Smooth muscle cell of the umbilical artery (primary cell): ENCODE measurements at places on chromosomes 13 and 19. TPM values are rescaled to one million over a fixed set of nuclear protein-coding genes. Genes with fewer than 3 reads are reported as not detected.

The HTR2A gene
- 1.4 and 6.5 TPM in 2 replicates for total RNA-seq

The NCAN gene
- not detected in 2 replicates for total RNA-seq

The CYP2A6 gene
- total RNA-seq: 0.30 TPM in 1 of 2 replicates, not detected in the other

The IGFL3 gene
- total RNA-seq: 0.55 and 2.4 TPM in 2 replicates

The EXOSC5 gene
- 7.1 and 8.6 TPM in 2 replicates for total RNA-seq

The NTF4 gene
- 0.30 TPM in 1 of 2 replicates, not detected in the other for total RNA-seq

The ZNF541 gene
- total RNA-seq: 0.05 and 0.89 TPM in 2 replicates

The CRLF1 gene
- total RNA-seq: 0.55 and 3.0 TPM in 2 replicates

The FGF21 gene
- not detected in 2 replicates for total RNA-seq

The SNAPC2 gene
- 9.5 and 19.7 TPM in 2 replicates for total RNA-seq

The F2RL3 gene
- not detected in 2 replicates for total RNA-seq

The HIPK4 gene
- total RNA-seq: under 0.01 and 0.14 TPM in 2 replicates

The MATK gene
- total RNA-seq: not detected in 2 replicates

The KCTD4 gene
- total RNA-seq: 0.59 and 0.74 TPM in 2 replicates

The SOX21 gene
- not detected in 2 replicates for total RNA-seq

The SULT2B1 gene
- not detected in 2 replicates for total RNA-seq

The PVR gene
- 137 and 147 TPM in 2 replicates for total RNA-seq

The ANGPTL8 gene
- total RNA-seq: not detected in 2 replicates

The ZNF506 gene
- total RNA-seq: 15.5 and 16.3 TPM in 2 replicates

The FFAR2 gene
- total RNA-seq: not detected in 2 replicates

The CALR3 gene
- total RNA-seq: 0.09 TPM in 1 of 2 replicates, not detected in the other

The ELAVL3 gene
- total RNA-seq: not detected in 2 replicates

The RGS9BP gene
- total RNA-seq: 0.23 and 0.59 TPM in 2 replicates

The CEBPA gene
- total RNA-seq: 0.14 and 0.30 TPM in 2 replicates

The LILRA1 gene
- not detected in 2 replicates for total RNA-seq

The NALCN gene
- total RNA-seq: 27.0 and 58.8 TPM in 2 replicates

The OR7A5 gene
- total RNA-seq: not detected in 2 replicates

The PSG2 gene
- not detected in 2 replicates for total RNA-seq

The TEAD2 gene
- 20.8 and 22.2 TPM in 2 replicates for total RNA-seq

The DIRAS1 gene
- total RNA-seq: 0.59 and 1.0 TPM in 2 replicates

The GEMIN7 gene
- total RNA-seq: 20.9 and 25.2 TPM in 2 replicates

The WDR87 gene
- total RNA-seq: not detected in 2 replicates

The CAMSAP3 gene
- total RNA-seq: not detected in 2 replicates

The IL17D gene
- total RNA-seq: 0.59 and 1.3 TPM in 2 replicates

The PCDH20 gene
- not detected in 2 replicates for total RNA-seq

The RDH8 gene
- not detected in 2 replicates for total RNA-seq

The LGI4 gene
- total RNA-seq: under 0.01 and 0.05 TPM in 2 replicates

The SPATA13 gene
- total RNA-seq: 8.2 and 9.2 TPM in 2 replicates

The JSRP1 gene
- total RNA-seq: 0.14 and 0.30 TPM in 2 replicates

The ZNF667 gene
- 9.2 and 10.0 TPM in 2 replicates for total RNA-seq

The PSG6 gene
- not detected in 2 replicates for total RNA-seq
